ENCODE measurements at places on chromosomes 12 and 14.

- no peak for DNase-seq
These were observed 2.6 kb downstream of the RNASE1 start for GRCh38 chr14:20799892-20800544.

GRCh38 chr14:100696590-100696989 is 30.1 kb upstream of the DLK1 start:
- no peak for DNase-seq

DNA sequence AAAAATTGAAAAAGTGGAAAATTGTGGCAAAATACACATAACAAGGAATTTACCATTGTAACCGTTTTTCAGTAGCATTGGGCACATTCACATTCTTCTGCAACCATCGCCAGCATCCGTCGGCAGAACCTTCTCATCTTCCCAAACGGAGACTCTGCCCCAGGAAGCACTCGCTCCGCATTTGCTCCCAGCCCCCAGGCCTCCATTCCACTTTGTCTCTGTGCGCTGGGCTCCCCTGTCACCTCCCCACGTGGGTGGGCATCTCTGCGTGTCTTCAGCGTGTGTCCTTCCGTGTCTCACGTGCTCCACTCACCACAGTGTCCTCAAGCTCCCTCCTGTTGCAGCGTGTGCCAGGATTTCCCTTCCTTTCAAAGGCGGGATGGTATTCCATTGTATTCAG is 9.9 kb downstream of the GPR132 start:
- DNase-seq = no peak

- DNase-seq = no peak
These were observed 268.2 kb downstream of the DPF3 start for GRCh38 chr14:72625689-72626088.

- no peak for DNase-seq
These were observed 115.9 kb downstream of the GPR135 start for GRCh38 chr14:59349258-59349701.

DNA sequence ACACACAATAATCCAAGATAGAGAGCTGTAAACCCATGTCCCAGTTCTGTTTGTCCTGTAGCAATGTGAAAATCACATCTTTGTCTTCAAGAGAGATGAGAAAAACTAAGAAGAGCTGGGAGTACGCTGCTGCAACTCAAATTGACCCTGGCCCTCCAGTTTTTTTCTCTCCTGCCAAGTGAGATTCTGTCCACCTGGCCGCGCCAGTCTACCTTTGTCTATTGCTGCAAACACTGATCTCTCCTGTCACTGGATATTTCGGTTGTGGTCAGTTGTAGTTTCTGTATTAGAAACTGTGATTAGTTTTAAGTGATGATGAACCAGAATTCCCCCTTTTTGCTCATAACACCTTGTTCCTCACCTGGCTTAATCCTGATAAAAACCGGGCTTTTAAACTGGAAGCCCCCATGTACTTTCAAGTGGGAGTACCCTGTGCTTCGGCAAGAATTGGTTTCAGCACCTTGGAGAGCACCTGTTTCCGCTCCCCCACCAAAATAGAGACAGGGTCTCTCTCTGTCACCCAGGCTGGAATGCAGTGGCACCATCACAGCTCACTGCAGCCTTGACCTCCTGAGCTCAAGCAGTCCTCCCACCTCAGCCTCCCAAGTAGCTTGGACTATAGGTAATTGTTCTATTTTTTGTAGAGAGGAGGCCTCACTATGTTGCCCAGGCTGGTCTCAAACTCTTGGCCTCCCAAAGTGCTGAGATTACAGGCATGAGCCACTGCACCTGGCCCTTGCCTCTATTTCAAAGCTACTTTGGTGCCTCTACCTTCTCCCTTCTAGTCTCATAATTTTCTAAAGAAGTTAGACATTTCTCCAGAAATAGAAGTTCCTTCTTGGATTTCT is 156.8 kb downstream of the PHETA1 start:
- DNase-seq = peak; percentile 49

DNA sequence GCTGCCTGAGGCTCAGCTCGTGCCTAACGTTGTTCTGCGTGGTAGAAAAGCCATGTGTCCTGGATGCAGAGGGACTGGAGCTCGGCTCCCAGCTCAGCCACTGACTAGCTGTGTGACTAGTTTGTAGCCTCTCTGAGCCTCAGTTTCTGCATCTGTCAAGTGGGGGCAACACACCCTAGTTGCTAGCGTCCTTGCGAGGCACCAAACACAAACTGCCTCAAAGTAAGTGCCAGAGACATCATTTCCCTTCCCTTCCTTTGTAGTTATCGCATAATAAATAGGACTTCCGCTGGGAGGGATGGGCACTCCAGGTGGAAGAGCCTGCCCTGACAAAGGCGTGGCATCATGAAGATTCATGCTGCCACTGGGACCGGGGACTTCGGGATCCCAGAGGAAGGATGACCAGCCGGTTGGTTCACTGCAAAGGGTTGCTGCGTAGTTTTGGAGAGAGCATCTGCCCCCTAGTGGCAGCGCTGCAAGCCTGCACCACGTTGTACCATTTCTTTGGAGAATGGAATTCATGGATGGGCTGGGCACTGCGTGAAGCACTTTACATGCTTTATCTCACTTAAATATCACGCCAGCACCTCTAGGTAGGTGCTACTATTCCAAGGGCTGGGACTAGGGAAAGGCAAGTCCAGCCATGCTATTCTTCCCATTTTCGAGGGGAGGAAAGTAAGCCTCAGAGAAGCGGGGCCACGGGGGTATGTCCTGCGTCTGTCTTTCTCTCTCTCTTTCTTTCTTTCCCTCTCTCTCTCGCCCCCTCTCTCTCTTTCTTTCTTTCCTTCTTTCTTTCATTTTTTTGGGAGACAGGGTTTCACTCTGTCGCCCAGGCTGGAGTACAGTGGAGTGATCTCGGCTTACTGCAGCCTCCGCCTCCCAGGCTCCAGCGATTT is 4.6 kb downstream of the CCDC197 start:
- DNase-seq = peak; percentile 42

DNA sequence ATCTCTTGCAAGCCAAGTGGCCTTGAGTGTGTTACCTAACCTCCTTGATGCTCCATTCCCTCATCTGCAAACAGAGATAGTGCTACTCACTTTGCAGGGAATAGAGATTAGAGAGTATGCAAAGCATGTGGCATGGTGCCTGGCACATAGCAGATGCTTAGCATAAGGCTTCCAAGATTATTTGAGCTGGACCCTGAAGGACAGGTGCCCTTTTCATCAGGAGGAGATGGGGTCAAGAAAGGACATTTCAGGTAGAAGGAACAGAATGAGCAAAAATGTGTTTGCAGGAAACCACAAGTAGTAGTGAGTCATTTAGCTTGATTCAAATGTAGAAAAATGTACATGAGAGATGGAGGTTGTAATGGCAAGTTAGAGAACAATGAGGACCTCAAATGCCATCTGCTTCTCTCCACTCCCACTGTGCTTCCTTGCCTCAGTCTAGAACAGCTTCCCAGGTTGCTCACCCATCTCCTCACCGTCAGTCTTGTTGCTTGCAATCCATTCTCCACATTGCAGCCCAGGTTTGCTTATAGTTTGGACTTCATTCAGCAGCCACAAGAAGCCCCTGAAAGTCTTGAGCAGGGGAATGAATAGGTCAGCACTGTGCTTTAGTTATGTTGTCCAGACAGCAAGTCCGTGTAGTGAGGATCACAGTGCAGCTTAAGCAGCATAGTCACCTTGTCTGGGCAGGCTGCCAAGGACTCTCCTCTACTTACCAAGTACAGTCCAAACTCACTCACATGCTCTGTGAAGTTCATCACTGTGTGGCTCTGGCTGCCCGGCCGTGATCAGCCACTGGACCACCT is 536.3 kb upstream of the CCDC196 start:
- peak; percentile 44 for DNase-seq

DNA sequence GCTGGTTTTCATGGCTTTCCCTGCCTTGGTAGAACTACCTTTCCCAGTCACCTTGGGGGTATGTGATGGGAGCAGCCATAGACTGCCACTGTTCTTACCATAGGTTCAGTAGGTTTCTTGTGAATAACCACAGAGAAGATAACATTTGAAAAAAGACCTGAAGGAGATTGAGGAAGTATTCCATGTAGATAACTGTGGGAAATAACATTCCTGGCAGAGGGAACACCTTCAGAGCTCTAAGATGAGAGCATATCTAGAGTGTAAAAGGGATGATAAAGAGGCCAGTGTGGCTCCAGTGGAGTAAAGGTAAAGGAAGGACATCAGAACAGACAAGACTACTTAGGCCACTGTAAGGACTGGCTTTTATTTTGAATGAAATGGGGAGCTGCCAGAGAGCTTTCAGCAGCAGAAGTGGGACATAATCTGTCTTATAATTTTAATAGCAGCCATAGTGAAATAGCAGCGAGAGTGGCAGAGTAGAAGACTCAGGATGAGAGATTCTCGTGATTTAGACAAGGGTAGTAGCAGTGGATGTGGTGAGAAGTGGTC is 82.6 kb upstream of the KCNH3 start:
- no peak for DNase-seq

- DNase-seq = no peak
These were observed 261.2 kb downstream of the EGLN3 start for GRCh38 chr14:33689680-33690079.

DNA sequence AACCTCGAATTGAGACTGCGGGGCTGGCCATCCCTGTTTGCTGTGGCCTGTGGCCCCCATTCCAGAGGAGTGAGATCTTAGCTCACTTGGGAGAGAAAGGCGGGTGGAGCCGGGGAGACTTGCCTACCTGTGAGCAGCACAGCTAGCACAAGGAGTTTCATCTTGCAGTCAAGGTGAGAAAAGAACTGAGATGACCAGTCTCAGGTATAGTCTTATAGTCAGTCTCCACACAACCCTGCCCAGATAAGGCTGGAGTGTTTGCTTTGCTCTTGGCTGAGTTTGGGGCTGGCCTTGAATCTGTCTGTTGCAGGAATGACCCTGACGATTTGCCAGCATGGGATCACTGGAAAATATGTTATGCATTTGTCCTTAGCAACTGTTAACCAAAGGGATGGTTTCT is at the start of gene PLA2G1B:
PLA2G1B (minus strand) TSS at position 187 of the 400 bp plus-strand sequence; CDS start at position 161, 26 bp downstream.
- DNase-seq = no peak
